ENCODE measurements at places on chromosomes 16 and 17.

DNA sequence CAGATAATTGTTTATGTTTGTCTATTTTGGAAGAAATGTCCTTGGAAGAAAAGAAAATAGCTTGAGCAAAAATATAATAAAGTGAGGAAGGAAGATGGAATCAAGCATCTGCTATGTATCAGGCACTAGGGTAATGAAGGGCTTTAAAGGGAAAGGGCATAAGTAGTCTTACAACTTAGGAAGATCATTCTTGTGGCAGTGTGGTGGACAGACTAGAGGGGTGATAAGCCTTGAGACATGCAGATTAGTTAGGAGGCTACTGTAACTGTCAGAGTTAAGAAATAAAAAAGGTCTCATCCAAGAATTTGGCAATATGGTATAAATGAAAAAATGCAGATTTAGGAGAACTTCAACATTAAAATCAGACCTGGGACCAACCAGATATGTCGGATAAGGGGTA is 14.9 kb downstream of the FAM222B start:
- no peak for DNase-seq

DNA sequence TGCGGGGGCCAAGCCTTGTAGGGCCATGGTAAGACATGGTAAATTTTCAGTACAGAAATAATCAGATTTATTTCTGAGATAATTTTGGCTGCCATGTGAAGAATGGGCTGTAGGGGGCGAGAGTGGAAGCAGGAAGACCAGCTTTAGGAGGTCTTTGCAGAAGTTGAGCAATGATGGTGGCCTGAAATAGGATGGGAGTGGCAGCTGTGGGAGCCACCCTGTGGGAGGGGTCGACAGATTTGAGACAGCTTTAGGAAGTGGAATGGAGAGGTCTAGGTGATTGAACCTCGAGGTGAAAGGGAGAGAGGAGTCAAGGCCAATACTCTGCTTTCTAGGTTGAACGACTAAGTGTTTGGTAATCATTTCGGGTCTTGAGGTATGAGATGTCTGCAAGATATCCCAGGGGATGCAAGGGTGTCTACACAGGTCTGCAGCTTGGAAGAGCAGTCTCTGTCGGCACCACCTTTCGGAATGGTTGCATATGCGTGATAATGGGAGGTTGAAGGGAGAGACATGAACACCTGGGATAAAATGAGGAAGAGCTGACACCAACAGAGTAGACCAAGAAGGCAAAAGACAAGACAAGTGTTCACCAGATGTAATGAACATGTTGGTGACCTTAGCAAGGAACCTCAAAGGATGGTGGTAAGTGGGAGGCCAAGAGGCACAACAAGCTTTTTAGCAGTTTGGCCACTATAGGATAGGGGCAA is 4.2 kb upstream of the ATXN7L3 start:
- no peak for DNase-seq

GRCh38 chr17:65385726-65386125 is 175.7 kb downstream of the AXIN2 start:
- DNase-seq: no peak

GRCh38 chr16:11640987-11641817 is 27.1 kb upstream of the SNN start:
- no peak for DNase-seq

DNA sequence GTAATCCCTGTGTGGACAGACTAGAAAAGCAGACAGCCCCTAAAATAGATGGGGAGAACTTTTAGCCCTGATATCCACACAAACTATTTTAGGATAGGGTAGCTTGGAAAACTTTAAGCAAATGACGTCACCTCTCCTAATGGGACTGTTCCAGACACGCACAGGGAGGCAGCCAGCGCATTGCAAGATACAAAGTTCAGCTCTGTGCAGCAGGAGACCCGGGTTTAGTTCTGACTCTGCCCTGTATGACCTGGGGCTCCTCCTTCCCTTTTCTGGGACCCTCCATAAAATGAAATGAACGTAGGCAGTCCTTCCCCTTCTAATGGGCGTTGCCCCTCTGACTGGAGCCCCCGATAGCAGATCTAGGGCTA is 6.3 kb downstream of the ZNF689 start:
- no peak for DNase-seq

- no peak for DNase-seq
Observed at GRCh38 chr16:61579195-61579594, 457.0 kb downstream of the CDH8 start.

DNA sequence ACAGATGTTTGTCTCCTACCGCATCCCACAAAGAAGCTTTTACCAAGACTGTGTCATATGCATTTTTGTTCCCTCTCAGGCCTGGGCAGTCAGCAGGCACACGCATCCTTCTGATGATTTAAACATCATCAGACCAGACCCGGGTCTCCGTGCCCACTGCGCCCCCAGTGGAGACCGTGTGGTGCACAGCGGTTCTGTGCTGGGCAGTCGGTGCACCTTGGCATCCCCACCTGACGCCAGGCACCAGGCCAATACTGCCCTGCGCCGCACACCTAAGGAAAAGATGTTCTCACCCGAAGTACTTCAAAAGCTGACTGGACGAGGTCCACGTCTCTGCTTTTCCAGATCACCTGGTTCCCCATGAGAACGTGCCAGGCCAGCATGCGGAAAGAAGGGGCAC is 10.6 kb upstream of the PLD6 start:
- no peak for DNase-seq

DNA sequence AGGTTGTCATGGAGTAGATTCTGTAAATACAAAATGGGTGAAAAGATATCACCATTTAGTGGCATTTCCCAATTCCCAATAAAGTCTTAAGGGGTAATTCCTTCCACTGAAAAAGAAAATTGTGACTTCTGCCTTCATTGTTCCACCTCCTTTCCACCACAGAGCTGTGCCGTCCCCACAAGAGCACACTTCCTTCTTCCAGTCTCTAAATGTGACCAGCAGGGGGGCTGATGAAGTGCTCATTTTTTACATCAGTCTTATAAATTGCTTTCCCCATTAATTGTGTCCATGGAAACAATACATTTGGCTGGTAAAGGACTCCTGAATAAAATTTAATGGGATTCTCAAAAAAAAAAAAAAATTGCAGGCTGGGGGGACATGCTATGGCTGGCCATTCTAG is 260.8 kb upstream of the PSMD7 start:
- no peak for DNase-seq

- DNase-seq: no peak
Observed at GRCh38 chr16:86070971-86071370, 172.0 kb downstream of the IRF8 start.

GRCh38 chr17:38317081-38317480 is 20.1 kb downstream of the MRPL45 start:
- no peak for DNase-seq

- DNase-seq: no peak
Observed at GRCh38 chr17:55340176-55340575, 75.4 kb downstream of the HLF start.

- DNase-seq: no peak
Observed at GRCh38 chr16:30989469-30990047, 4.6 kb downstream of the HSD3B7 start.

GRCh38 chr17:61783556-61784304 is 79.6 kb downstream of the BRIP1 start:
- no peak for DNase-seq

GRCh38 chr16:24188751-24189318 is 67.3 kb upstream of the CACNG3 start:
- DNase-seq: no peak

GRCh38 chr17:38509772-38510420 is 81.6 kb downstream of the ARHGAP23 start:
- no peak for DNase-seq

- DNase-seq: no peak
Observed at GRCh38 chr17:3213587-3213986, 6.1 kb downstream of the OR1A1 start.

GRCh38 chr16:47317465-47318240 is 143.2 kb downstream of the ITFG1 start:
- DNase-seq: no peak

- DNase-seq: no peak
Observed at GRCh38 chr16:456891-457483, 31.5 kb downstream of the RAB11FIP3 start.

Measured in right renal pelvis (tissue), 4 donors.